NCI-H187 (cell line): ENCODE measurements at places on chromosomes 3 and 15.

DNA sequence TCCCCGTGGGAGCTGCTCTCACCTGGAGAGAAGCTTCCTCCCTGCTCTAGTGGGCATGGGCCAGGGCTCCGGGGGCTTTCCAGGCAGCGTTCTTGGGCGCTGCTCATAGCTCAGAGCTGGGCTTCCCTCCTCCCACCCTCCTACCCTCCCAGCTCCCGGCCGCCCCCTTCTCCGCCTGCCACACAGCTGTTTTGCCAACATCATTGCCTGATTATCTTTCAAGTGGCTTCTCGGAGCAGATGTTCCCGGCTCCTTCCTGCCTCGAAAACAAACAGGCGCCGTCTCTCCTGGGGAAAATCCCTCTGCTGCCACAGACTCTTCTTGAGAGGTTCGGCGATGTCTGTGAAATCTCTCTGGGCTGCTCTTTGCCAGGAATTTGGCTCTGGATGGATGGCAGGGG is 195.6 kb downstream of the RPLP1 start:
- DNase-seq = peak; percentile 58

DNA sequence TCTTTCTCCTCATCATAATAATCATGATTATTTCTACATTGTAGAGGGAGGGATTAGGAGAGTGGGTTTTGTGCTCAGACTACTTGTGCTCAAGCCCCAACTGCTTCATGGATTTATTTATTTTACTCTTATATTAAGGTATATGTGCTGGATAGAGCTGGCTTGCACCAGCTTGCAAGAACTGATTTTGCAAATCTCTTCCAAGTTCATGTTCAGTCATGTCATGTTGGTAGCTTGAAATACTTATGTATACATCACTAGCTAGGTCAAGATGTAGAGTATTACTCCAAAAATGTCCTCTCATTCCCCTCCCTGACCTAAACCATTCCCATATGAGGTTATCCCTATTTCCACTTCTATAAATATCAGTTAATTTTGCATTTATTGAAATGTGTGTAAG is 293.9 kb upstream of the RBMS3 start:
- DNase-seq = no peak

- no peak for DNase-seq
These were observed 9.6 kb upstream of the FLNB start for GRCh38 chr3:57998366-57999283.

DNA sequence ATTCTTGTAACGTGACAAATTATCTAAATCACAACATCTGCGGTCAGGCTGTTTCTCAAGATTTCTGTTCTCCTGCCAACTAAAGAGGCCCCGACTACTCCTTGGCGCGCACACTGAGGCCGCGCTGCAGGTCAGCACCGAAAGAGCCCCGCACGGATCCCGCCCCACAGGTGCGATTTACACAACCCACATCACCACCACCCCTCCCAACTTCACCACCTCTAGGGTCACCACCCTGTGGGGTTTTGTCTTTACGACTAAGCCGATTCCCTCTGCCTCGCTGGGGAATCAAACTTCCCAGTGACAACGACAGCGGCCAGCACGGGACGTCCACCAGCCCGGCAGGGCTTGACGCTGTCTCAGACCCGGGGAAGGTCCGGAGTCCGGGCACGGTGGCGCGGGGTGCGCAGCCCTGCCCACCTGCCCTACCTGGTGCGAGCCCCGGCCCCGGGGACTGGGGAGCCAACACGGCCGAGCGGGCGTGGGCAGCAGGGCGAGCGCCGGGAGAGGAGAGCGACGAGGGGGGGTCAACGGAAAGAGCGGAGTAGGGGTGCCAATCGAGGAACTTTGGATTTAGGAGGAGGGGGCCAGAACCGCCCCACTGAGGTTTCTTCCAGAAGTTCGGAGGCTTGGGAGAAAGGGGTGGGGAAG is 764 bp downstream of the UACA start:
- no peak for DNase-seq

DNA sequence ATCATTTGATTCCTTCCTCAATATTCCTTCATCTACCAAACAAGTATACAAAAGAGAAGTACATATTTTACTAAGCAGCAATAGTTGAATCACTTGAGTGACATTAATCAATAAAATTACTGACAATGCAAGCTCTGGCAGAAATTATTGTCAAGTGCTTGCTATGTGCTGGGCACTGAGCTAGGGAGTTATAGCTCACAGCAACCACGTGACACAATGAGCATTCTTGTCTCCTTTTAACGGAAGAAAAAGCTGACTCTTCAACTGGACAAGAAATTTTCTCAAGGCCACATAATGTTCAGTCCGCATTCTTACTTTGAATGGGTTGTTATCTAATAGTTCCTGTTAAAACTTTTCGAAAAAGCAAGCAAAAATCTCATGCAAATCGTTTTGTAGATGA is 500.1 kb downstream of the PYDC2 start:
- no peak for DNase-seq

DNA sequence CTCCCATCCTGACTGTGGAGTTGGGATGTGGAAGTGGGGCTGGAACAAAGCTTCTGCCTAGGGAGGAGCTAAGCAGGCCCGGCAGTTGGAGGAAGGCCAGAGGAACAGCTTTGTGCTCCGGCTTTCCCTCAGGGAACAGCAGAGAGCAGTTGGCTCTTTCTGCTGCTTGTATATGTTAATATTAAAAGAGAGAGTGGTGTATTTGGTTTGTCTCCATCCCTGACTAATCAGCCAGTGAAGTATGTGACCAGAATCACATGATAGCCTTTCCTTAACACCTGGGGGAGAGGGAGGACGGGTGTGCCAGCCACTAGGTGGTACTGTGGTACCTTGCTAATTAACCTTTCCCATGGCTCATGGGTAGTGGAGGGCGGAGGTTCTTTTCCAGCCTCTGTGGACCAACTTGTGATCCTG is 10.0 kb downstream of the EIF2B5 start:
- DNase-seq = no peak

DNA sequence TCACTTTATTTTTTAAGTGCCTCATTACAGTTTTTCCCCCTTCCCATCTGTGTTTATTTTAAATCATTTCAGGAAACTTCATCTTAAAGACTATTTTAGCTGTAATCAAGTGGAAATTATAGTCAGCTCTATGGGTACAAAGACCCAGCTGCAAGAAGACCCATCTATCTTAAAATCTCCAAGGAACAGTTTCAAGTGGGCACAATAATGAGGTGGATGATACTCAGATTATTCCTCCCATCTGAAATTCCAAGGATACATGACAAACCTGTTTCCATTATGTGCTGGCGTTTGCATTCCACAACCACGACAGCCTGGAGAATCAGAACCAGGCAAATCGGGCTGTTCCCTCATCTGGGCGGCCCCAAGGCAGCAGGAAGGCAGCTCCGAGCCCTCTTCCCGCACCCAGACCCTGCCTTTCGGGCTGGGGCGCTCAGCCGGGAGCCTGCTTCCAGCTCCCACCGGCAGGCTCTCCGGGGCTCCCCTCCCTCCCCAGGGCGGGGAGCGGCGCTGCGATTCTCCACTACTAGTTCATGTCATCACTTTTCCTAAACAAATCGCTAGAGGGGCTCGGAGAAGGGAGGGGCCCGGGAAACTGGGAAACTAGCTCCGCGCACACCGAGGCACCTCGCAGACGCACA is at the start of gene MGLL:
MGLL (minus strand) TSS at position 475 of the 641 bp plus-strand sequence; CDS start at position 278, 197 bp downstream.
- DNase-seq = no peak

GRCh38 chr3:67774676-67775075 is 120.3 kb upstream of the SUCLG2 start:
- DNase-seq = no peak

- no peak for DNase-seq
These were observed 437.4 kb downstream of the NR2F2 start for GRCh38 chr15:96767703-96768434.

- DNase-seq = no peak
These were observed 25.6 kb downstream of the CPOX start for GRCh38 chr3:98567666-98568270.

- no peak for DNase-seq
These were observed 34.1 kb downstream of the SPATA12 start for GRCh38 chr3:57094575-57094974.

GRCh38 chr3:101638261-101638745 is 38.6 kb downstream of the ZBTB11 start:
- DNase-seq = no peak

DNA sequence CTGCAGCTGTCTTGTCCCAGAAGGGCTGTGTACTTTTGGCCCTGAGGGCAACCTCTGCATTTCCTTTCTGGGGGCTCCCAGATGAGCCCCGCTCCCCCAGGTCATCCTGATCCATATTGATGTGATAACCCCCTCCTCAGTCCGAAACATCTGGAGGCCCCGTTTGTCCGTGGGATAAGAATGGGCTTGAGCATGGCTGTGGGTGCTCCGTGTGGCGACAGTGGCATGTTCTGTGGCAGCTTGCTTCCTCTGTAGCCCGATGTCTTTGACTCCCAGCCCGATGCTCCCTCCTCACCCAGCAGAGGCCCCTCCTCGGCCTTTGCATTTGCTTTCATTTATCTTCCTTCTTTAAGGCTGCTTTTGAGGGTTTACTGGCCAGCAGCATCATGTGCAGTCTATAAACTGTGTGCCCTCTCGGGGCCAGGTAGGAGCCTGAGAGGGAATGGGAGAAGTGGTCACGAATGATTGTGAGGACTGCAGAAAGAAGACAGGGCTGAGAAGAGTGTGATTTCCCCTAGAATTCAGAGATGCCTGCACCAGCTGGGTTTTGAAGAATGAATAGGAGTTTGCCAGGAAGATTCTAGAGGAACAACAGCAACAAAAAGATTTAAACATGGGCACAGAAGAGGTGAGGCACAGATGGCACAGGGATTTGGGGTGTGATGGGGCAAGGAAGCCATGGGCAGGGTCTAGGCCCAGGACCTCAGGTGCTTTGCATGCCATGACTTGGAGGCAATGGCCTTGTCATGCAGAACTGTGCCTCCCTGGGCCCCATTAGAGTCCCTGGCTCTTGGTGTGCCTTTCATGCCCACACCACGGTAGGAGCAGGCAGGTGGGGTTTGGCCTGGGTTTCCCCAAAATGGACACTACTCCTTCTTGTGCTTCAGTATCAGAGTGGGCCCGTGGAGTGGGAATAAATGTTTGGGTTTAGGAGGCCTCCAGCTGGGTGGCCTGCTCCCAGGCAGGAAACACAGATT is 34.2 kb downstream of the APBA2 start:
- DNase-seq = no peak

- no peak for DNase-seq
These were observed 106.5 kb downstream of the MYO9A start for GRCh38 chr15:72011302-72011942.

DNA sequence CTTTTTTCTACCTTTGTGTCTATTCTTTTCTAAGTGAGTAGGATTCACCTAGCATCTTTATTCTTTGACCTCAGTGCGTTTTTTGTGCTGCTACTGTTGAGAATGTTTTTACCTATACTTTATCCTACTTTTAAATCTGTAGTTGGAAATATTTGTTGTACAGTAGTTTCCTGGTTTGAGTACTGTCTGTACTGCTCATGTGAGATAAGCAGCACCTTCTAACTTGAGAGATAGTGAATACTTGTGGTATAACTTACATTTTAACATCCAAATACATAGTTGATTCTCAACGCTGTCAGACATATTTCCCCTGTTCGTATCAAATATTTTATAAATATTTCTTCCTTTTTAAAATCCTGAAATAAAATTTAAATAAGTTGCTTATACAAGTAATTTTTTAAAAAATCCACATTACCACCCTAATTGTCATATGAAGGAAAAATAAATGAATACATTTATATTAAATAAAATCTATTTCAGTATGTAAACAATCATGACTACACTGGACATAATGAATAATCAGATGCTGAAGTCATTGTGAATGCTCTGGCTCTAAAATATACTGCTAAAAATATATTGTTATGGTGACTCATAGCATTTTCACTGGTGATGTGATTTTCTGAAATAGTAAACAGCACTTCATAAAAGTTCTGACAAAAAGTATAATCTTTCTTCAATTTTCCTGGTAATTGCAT is 17.4 kb downstream of the ATP11B start:
- no peak for DNase-seq

DNA sequence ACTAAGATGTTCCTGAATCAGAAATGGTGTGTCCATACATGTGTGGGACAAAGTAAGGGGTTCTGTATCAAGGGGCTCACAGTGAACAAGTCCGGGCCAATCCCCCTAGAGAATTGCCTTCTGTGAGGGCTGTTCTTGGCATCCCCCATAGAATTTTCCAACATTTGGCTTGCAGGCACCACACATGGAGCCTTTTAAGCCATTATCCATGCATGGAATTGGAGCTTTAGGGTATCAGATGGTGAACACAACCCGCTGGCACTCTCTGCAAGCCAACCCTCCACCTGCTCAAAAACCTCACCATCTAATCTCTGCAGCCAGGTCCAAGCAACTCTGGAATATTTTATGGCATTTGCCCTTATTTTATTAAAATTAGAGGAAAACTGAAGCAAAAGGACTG is 278.7 kb downstream of the ERC2 start:
- DNase-seq = no peak

DNA sequence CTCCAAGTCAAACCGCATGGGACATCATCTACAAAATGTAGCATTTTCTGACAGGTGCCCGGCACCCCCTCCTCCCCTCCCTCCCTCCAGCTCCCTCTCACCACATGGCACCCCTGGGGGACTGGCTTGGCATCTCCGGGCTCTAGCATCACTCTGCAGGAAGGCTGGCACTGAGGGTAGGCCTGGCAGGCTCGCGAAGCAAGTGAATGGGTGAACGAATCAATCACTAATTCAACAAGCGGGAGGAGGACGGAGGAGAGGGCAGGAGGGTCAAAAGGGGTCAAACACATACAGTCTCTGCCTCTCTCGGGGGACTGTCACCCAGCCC is 155.7 kb downstream of the NUP210 start:
- DNase-seq = no peak

DNA sequence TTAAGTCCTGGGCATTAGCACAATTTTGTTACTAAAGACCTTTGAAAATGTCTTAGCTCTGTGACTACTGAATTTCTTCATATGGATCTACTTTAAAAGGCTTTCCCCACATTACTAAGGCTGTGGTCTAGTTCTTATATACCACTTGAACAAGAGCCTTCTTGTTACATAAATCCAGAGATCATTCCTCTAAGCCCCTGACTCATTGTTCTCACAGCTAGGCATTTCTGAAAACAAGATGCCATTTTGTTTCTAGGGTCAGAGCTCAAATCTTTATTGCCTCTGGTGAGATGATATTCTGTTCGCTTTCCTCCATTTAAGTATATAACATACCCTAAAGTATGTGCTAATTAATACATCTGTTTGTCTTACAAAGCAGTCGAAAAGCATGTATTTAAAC is 29.8 kb upstream of the LPP start:
- DNase-seq = no peak

DNA sequence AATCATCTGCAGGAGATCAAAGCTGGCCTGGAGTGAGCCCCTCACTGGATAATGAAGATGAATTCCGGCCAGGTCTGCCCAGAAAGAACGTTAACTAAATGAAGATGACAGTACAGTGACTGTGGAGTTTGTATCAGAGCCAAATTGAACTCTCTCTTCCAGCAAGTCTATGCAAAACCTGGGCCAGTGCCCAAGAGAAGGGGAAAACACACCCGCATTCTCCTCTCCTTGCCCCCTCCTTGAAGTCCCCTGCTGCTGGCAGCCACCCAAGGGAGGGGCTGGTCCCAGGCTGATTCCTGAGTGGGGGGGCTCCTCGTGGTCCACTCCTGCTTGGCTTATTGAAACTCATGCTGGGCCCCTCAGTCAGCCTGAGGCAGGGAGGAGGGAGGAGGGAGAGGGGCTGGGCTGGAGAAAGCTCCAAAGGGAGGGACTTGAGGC is 155.7 kb downstream of the RAB11A start:
- no peak for DNase-seq

- no peak for DNase-seq
These were observed 2.8 kb upstream of the FILIP1L start for GRCh38 chr3:100117093-100117492.

- no peak for DNase-seq
These were observed 6.1 kb upstream of the RPP14 start for GRCh38 chr3:58299839-58300516.
